Activated T-helper 17 cell treated with anti-CD3 and anti-CD28 coated beads, Interleukin-2, amount 50 U/mL, for 72 hours (primary cell): ENCODE measurements at places on chromosomes 1 and 21.

GRCh38 chr1:163912170-163912884, 590.6 kb downstream of the NUF2 start:
- ATAC-seq, result no peak

DNA sequence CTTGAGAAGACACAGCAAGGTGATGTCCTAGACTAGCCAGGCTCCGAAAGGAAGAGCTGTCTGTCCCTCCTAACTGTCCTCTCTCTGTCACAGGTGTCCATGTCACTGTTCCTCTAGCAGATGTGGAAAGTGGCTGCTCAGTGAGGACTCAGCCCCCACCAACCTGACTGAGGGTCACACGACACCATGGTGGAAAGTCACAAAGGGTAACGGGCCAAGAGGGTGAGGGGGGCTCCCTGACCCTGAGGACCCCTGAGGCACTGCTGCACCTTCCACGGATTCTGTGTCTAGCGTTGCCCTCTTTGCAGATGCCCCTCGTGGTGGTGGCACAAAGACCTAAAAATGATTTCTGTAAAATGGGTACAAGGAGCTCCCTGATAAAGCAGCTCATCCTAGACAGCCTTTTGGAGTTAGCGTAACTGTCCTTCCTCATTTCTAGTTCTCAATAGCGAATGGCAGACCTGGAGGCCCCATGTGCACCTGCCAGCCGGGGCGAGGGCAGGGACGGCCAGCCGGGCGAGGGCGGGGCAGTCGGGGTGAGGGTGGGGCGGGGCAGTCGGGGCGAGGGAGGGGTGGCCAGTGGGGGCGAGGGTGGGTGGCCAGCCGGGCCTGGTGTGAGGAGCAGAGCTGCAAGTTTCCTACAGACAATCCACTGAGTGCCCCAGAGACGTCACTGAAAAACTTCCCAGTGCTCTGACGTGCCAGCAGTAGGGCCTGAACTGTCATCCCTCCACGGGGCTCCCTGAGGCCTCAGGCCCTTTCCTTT, 23.4 kb downstream of the POFUT2 start:
- ATAC-seq, result no peak

GRCh38 chr1:85555867-85556573, 24.5 kb upstream of the CCN1 start:
- no peak for ATAC-seq

DNA sequence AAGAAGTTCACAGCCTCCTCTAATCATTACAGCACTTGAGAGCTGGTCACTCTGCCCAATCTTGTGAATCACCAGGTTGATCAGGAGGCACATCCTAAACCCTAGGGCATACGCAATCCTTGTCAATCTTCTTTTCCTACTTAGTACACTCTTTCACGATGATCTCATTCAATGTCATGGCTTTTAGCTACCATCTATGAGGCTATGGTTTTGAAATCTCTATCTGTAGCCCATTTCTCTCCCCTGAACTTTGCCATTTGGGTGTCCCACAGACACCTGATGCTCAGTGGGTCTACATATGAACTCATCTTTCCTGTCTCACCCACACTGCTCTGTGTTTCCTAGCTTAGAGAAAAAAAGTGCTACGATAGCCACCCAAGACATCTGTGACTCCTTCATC, 1.9 kb upstream of the MED18 start:
- peak; percentile 10 for ATAC-seq

- ATAC-seq, result no peak
These were observed 26.9 kb downstream of the CD84 start for GRCh38 chr1:160552425-160552824.

DNA sequence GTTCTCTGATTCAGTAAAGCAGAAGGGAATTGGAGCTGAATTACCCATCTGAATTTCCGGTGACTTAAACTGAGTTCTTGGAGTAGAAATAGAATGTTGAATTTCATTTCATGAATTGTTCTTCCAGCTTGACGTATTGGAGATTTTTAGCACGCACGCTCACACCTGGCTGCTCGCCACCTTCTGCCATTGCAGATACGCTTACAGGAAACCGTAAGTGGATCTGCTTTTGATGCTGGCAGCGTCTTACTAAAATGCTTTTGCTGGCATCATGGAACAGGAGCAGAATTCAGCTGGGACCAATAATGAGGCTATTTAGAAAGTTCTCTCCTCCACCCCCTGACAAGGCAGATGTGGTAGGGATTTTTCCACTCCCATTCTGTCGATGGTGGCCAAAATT, 17.7 kb upstream of the ELAVL4 start:
- no peak for ATAC-seq

DNA sequence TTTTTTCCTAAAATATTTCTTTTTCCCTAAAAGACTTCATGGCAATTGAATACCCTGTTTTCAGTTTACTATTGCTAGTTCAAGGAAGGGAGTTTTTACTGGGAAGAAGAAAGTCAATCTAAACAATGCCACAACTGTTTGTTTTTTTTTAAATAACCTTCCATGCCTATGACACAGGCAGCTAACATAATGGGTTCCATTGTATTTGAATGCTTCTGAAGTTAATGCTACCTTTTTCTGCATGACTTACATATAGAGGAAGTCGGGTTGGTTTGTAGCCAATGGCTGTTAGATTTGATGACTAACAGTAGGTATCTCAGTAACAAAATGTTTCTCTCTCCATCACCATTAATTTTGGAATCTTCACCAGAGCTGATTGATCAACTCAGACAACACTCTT, 134.0 kb downstream of the KIF26B start:
- ATAC-seq, result no peak

DNA sequence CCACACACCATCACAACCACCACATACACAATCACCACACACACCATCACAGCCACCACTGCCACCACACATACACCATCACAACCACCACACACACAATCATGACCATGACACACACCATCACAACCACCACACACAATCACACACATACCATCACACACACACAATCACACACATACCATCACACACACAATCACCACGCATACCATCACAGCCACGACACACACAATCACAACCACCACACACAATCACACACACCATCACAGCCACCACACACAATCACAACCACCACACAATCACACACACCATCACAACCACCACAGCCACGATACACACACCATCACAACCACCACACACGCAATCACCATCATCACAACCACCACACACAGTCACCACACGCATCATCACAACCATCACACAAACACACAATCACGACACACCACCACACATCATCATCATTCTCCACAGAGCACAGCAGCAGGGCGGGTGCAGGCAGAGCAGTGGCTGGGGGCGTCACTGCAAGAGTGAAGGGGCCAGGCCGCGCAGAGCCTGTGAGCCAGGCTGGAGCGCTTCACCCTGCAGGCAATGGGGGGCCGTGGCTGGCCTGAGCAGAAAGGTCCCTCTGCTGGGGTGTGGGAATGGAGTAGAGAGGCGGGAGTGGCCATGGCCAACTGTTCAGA, 32.6 kb downstream of the CDCP2 start:
- no peak for ATAC-seq

DNA sequence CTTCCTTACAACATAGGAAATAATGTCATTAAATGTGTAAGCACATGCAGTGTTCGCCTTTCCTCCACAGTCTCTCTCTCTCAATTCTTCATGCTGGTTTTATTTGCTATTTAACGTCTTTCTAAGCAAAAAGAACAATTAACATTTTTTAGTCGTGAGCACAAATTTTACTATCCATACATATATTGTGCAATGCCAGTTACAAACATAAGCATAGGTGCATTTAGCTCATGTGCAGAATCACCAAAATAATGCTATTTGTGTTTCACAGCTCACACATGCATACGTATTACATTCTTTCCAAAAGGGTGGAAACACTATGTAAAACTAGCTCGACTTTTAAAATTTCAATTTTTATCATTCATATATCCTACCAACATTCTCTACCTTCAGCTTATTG, 52.1 kb downstream of the MROH9 start:
- ATAC-seq, result no peak

DNA sequence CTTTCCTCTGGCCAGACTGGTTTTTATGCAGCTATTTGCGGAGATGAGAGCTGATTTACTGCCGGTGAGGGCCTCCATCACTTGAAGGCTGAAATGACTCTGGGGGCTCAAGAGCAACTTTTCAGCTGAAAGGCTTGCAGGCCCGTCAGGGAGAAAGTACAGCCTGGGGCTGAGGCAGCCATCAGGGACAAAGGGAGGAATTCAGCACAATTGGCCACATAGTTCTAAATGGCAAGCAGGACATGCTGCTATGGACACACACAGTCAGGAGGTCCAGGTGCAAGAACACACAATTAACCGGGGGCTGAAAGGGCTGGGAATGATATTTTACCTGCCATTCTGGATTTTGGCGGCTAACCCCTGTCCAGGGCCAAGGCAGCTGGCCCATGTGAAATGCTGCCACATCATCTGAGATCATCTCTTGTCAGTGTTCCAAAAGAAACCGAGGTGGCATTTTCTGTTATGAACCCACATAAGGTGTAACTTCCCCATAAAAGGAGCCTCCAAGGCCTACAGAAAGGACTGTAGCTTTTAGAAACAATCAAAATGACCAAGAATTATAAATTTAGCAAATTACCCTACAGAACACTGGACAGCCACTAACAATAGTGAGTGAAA, 58.2 kb downstream of the LMX1A start:
- ATAC-seq, result no peak

DNA sequence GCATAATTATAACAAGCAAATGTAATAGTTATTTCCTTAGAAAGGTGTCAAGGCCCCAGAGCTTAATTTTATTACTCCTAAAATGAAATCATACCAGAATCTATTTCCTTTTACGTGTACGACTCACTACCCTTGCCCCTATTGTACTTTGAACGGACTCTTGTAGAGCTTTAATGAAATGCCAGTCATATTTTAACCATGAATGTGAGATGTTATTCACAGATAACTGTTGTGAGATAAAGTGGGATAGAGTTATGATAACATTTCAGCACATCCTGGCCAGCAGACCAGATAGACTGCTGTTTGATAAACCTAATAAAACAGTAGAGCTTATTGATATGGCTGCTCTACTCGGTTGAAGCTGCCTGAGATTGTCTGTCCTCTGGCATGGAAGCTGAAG, 500.8 kb upstream of the PBX1 start:
- no peak for ATAC-seq

- ATAC-seq, result no peak
These were observed 120.8 kb downstream of the OLFM3 start for GRCh38 chr1:101875891-101876290.

GRCh38 chr1:206557636-206558473, 50.5 kb downstream of the RASSF5 start:
- no peak for ATAC-seq

DNA sequence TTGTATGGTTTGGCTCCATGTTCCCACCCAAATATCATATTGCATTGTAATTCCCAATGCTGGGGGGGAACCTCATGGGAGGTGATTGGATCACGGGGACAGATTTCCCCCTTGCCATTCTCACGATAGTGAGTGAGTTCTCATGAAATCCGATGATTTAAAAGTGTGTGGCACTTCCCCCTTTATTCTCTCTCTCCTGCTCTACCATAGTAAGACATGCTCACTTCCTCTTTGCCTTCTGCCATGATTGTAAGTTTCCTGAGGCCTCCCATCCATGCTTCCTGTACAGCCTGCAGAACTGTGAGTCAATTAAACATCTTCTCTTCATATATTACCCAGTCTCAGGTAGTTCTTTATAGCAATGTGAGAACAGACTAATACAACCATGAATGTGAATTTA, 211.6 kb upstream of the NR5A2 start:
- ATAC-seq, result no peak

DNA sequence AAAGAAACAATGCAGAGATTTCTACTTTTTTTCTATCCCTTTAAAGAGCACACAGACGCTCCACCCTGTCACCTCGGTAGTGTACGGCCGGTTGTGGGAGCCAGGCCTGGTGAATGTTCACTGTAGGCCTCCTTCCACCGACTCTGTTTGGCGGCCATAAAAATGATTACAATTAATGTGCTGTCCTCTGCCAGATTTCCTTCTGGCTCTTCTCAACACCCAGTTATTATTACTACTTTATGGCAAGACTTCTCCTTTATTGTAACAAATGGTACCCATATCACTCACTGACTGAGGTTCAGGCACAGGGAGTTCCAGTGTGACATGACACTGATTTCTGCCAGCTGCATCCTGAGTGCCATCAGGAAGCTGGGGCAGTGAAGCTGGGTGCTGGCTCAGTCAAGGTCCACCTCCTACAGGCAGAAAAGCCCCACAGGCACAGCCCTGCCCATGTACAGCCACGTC, 37.4 kb downstream of the GPR161 start:
- no peak for ATAC-seq

GRCh38 chr1:88141499-88142074, 542.5 kb upstream of the PKN2 start:
- ATAC-seq, result no peak

DNA sequence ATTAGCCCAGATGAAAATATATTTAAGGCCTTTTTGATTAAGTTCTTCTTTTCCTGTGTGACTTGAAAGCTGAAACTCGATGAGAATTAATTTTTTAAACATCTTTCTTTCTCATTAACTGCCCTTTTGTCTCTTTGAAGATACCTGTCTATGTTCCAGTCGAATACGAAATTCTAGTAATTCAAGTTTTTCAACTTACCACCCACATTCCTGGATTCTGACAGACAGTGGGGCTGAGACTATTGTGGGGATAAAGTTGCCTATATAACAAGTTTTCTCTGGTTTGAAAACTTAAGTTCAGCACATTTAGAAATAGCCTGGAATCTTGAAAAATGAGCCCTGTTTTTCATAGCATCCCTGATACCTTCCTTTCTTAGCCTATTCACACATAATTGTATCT, 114.6 kb downstream of the NTNG1 start:
- ATAC-seq, result no peak

- ATAC-seq, result no peak
These were observed 15.5 kb upstream of the PABPC4 start for GRCh38 chr1:39592069-39592468.

GRCh38 chr1:175173531-175173930, 19.0 kb downstream of the KIAA0040 start:
- ATAC-seq, result no peak

DNA sequence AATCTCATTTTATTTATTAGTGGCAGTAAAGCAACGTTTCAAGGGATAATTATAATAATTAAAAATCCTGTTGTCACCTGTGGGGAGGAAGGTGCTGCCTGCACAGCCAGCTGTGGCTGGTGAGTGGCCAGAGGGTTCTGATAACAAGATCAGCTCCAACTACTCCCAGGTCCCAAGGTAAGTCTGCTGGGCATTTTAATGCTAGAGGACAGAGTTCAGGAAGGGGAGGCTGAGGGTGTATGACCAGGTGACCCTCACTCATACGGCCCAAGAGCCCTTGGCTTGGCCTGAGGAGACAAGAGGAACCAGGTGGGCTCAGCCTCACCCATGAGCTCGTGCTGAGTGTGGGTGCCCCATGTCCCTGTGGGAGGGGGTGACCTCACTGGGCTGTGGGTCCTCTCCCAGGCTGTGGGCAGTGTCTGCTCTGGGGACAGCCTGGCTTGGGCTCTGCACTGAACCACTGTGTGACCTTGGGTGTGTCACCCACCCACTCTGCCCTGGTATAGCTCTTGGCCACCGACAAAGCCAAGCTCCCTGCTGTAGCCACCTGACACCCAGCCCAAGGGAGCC, 223.8 kb downstream of the PTPRU start:
- no peak for ATAC-seq

GRCh38 chr1:209107535-209107934, 476.0 kb upstream of the CAMK1G start:
- ATAC-seq, result no peak
